ENCODE measurements at places on chromosomes 2 and 18.

GRCh38 chr2:7510353-7510752 lies 593.1 kb downstream of the RNF144A start:
- DNase-seq, result no peak

- DNase-seq, result no peak
Measured at GRCh38 chr18:12041561-12041960, 52.1 kb upstream of the ANKRD62 start.

- no peak for DNase-seq
Measured at GRCh38 chr2:195212586-195212985, 444.4 kb upstream of the SLC39A10 start.

- DNase-seq, result no peak
Measured at GRCh38 chr18:11761553-11761952, 72.5 kb downstream of the GNAL start.

- no peak for DNase-seq
Measured at GRCh38 chr2:162747021-162747420, 91.5 kb downstream of the KCNH7 start.

DNA sequence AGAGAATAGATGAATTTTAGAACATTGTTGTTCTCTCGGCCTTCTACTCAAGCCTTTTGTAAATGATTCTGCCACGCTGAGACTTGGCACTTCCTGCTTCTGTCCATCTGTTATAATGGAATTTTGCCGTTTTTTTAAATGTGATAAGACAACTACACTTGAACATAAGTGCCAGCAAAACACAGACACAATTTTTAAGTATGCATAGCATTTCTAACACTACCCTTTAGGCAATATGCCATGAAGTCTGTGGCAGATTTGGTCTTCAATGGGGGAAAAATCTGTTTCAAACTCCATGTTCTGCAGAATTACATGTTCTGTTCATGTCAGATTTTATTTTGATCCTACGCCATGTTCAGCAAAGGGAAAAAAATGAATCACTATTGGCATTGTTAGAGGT lies 1170.7 kb upstream of the SLC39A10 start:
- DNase-seq, result no peak

GRCh38 chr2:120892271-120892966 lies 156.8 kb downstream of the GLI2 start:
- DNase-seq, result no peak

DNA sequence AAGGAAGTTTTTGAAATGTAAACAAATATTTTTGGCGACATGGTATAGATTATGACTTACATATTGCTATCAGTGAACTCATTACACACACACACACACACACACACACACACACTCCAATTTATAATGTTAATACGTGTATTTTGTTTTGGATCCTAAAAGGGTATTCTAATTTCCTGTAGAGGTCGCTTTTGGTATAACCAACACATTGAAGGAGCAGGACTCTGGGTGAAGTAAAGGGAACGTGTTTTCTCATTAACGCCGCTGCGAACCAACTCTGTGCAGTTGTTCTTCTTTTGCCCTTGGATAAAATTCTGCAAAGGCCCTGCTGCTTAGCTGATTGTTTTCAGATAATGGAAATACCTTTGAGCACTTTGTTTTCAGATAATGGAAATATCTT lies 190.4 kb downstream of the PMAIP1 start:
- no peak for DNase-seq

GRCh38 chr2:25298776-25299431 lies 42.8 kb downstream of the DNMT3A start:
- no peak for DNase-seq

GRCh38 chr2:84999553-84999955 lies 28.6 kb downstream of the KCMF1 start:
- no peak for DNase-seq

DNA sequence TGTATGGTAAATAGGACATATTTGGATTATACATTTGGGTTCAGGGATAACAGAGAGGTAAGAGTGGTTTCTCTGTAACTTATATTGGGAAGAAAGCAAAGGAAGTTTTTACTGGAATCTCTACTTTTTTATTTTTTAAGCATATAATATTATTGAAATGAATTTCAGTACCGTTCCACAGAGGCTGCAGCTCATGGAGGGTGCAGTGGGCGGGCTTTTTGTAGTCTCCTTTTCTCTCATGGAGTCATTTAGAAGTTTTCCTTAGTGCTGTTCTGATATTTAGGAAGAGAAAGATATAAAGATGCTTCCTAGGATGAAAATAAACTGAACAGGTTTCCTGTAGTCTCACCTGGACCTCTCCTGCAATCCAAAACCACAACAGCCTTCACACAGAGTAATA lies 1153.3 kb upstream of the TMEFF2 start:
- DNase-seq, result no peak

DNA sequence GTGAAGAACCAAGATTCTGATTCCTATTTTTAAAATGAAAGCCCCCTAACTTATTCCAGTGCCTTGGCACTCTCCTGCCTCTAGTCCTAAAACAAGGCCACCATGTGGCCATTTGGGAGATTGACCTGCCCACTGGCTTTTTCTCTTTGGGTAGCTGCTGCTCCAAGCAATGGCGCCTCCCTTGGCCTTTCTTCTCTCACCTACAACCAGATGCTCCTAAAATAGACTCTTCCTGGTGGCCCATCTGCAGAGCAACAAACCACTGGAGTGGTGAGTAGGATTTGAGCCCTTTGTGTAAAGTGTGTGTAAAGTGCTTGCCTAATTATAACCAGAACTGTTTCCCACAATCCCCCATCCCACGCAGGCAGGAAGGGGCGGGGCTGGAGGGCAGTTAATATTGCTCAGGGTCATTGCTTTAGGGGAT lies 114.2 kb downstream of the FHOD3 start:
- no peak for DNase-seq

DNA sequence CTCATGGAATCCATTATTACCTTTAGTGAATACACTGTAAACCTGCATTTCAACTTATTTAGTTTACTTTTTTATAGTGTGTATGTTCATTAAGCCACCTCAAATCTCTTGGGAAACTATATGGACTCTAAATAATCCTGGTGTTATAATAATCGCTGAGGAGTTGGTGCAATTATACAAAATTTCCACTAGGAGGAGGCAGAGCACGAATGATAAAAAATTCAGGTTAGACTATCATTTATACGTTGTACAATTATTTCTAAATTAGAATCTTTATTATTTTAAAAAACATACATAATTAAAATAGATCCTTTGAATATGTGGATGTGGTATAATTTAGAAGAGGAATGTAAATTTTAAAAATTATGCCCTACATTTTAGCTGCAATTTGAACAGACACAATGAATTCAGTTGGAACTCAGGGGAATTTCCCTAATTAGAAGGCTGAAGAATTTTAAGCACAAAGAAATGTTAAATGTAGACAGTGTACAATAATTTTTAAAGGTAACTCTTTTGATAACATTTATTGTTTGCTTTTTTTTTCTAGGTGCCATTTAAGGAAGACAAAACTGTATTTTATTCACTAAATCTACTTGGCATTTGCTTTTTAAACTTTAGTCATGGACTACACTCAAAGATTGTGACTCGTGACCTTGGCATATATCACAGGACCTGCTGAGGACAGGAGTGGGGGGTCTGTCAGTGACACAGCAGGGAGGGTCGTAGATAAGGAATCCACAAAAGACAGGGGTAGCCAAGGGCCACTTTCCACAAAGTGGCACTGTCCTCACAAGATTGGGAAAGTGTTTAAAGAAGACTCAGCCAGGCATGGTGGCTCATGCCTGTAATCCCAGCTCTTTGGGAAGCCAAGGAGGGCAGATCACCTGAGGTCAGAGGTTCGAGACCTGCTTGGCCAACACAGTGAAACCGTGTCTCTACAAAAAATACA lies 45.5 kb downstream of the RAB12 start:
- no peak for DNase-seq

GRCh38 chr2:169164311-169164710 lies 94.9 kb downstream of the DHRS9 start:
- DNase-seq, result no peak

- DNase-seq, result no peak
Measured at GRCh38 chr2:239832490-239833268, 192.5 kb downstream of the NDUFA10 start.

DNA sequence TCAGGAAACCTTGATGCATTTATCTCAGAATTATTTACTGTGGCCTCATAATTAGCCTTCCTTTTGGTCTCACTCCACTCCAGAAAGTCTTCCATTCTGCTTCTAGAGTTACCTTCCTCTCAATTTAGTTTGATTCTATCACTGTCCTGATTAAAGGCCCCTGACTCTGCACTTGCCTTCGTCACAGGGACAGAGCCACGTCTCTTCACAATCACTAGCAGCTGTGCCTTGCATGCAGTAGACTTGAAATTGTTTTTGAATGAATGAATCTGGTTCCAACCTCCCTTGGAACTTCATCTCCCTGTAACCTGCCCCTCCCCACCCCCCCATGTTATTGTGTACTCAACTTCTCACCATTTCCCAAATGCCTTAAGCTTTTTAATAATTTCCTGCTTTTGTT lies 52.4 kb downstream of the OSBPL6 start:
- no peak for DNase-seq

DNA sequence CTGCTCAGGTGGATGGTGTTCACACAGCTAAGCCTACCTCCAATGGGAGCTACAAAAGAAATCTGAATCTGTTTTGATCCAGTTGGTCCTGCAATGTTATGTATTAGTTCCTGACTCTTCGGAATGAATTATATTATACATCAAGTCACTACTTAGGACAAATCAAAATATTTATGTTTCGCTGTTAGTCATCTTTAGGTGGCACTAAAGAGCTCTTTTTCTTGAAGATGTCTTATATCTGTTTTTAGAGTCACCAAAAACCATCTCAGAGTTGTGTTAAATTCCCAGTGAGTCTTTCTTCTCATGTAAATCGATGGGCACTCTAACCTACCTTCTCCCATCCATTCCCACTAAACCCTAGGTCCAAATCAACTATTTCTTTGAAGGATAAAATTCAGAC lies 2.2 kb downstream of the DNER start:
- no peak for DNase-seq

DNA sequence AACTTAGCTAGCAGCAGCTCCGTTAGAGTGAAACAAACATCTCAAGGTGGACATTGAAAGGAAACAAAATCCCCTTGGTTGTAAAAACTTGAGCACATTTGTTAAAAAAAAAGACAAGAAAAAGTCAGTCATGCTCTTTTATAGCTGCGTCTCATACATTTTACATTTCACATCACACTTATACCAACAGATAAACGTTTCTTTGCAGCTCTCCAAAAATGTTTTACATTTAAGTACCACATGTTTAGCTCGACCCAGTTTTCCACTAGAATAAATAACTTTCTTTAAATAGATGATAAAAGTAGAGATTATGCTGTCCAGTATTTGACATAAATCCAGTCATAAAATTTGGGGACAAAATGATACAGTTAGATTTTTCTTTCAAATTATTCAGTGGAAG lies 297.0 kb upstream of the ST6GAL2 start:
- no peak for DNase-seq

DNA sequence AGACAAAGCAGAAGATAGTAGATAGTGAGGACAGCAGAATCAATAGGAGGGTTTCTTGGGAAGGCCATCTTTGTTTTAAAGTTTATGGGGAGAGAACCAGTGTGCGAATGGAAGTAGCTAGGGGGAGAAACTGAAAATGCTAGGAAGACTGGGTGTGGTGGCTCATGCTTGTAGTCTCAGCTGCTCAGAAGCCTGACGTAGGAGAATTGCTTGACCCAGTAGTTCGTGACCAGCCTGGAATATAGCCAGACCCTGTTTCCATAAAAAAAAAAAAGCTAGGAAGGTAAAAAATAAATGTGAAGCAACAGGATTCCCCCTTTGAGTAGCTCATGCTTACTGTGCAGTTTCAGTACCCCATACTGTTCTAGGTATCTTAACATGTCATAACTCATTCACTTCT lies 19.2 kb upstream of the DRC1 start:
- no peak for DNase-seq

GRCh38 chr2:123359636-123360035 lies 665.5 kb upstream of the CNTNAP5 start:
- DNase-seq, result no peak

DNA sequence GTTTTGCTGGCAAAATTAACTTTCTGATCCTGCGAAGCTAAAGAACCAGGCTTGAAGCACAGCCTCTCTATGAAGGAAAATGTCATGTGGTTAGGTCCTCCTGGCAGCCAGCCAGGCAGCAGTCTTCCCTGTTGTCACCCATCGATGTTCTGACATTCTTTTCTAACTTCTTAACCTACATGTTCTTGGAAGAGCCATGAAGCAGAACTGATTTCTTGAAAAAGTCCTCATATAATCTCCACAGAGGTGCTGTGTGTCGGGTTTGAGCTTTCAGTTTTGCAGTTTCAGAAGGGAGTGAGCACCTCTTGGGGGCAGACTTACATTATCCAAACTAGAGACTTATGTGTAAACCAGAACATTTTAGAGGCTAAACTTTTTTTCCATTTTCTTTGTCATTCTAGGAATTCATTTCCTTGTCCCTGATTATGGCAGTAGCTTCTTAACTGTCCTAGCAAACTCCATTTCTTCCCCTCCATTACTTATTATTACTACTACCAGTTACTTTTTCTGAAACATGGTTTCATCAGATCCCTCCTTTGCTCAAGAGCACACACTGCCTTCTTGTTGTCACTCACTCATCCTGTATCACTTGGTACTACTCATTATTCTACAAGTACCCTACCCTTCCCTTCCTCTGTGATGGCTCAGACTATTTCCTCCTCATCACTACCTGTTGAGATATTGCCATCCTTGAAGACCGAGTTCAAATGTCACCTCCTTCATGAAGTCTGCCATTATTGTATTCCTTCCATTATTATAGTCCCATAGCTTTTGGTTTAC lies 31.1 kb downstream of the DOK1 start:
- no peak for DNase-seq

DNA sequence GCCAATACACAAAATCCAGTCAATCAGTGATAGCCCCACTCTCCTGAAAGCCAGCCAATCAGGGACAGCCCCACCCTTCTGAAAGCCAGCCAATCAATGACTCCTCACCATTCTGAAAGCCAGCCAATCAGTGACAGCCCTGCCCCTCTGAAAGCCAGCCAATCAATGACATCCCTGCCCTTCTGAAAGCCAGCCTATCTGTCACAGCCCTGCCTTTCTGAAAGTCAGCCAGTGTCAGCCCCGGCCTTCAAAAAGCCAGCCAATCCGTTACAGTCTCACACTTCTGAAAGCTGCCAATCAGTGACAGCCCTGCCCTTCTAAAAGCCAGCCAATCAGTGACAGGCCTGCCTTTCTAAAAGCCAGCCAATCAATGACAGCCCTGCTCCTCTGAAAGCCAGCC lies 95.9 kb upstream of the HDAC4 start:
- DNase-seq, result no peak

- no peak for DNase-seq
Measured at GRCh38 chr2:10721396-10722251, at the start of gene ATP6V1C2. TSS of gene ATP6V1C2 (plus strand) at chr2:10721630. CDS start at chr2:10722850, 1,220 bp downstream.

DNA sequence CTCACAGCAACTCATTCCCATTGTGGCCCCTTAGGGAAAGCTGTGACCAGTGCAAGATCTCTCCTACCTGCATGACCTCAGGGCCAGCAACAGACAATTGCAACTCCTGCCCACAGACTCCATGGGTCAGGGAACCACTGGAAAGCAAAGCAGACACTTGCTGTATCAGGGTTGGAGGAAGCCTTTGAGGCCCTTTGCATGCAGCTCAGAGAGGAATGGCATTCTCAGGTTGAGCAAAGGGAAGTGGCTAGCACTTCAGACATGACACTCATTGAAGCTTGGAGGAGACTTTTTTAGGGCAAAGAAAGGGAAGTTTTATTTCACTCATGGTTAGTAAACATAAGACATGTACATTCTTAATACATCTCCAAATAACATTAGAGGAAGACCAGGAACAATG lies 22.1 kb downstream of the IL1F10 start:
- no peak for DNase-seq

GRCh38 chr2:667332-667999 lies 9.7 kb downstream of the TMEM18 start:
- no peak for DNase-seq

- DNase-seq, result no peak
Measured at GRCh38 chr2:147657086-147658000, 187.5 kb upstream of the ACVR2A start.
